ENCODE measurements at places on chromosomes 1 and 21. TPM values are rescaled to one million over a fixed set of nuclear protein-coding genes. Genes with fewer than 3 reads are reported as not detected.
A peak's percentile ranks its signal among the peaks of the same experiment; 100 is the strongest.

The TENT5C gene
- total RNA-seq, result 0.91 TPM

The PLA2G2C gene
- total RNA-seq, result not detected

The ERICH3 gene
- not detected for total RNA-seq

The AKIRIN1 gene
- total RNA-seq, result 110 TPM

The TACSTD2 gene
- not detected for total RNA-seq

The MPZ gene
- total RNA-seq, result 1.1 TPM

The MAGI3 gene
- 8.7 TPM for total RNA-seq

The RPE65 gene
- total RNA-seq, result 0.06 TPM

The NOC2L gene
- total RNA-seq, result 150 TPM

The TMPRSS15 gene
- not detected for total RNA-seq

The LRRC71 gene
- total RNA-seq, result not detected

The MPL gene
- total RNA-seq, result not detected

The ELK4 gene
- total RNA-seq, result 26.3 TPM

The VPS72 gene
- 49.4 TPM for total RNA-seq

The CCDC17 gene
- 1.3 TPM for total RNA-seq

The SNX7 gene
- total RNA-seq, result 25.2 TPM

The TRIM67 gene
- not detected for total RNA-seq

GRCh38 chr1:97920276-97920831, 480 bp downstream of the DPYD start:
- DNase-seq, result peak; percentile 66

- peak; percentile 61 for DNase-seq
These were observed 26.7 kb downstream of the TSPAN2 start for GRCh38 chr1:115062542-115063004.

DNA sequence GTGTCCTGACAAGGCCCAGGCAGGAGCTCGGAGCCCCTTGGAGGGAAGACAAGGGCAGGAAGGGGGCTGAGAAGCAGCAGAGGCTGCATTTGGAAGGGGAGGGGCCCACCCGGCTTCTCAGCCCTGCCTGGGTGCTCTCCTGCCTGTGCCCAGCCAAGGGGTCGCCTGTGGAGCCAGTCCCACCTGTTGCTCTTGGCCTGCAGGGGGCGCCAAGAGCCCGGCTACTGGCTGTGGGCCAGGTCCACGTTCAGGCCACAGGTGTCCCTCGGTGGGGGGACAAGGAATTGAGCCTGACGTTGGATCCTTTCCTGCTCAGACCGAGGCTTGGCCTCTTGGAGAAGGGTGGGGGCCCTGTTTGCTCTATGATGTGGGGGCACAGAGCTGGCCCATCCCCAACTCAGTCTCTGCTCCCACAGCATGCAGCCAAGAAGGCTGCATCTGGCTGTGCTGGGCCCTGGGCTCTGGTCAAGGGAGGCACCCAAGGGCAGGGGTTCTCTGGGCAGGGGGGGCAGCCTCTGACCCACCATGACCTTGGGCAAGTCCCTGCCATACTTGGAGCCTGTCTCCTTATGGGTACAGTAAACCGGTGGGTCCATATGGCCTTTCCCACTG, 10.9 kb downstream of the WNT4 start:
- peak; percentile 59 for DNase-seq

DNA sequence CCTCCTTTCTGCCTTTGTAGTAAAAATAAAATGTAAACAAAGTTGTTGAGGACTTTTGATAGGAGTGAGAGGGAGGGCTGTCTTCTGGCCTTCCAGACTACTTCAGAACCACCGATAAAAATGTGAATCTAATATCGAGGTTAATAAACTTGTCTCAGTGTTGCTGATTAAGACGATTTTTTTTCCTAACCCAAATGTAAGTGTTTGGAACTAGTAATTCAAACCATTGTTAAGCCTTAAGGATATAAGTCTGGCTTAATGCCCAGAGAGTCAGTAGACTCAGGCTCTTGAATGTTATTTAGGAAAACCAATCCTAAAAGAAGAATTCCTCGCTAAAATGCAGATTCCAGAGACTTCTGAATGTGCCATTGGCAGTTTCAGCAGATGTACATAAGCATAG, 356.9 kb downstream of the SIPA1L2 start:
- peak; percentile 31 for DNase-seq

DNA sequence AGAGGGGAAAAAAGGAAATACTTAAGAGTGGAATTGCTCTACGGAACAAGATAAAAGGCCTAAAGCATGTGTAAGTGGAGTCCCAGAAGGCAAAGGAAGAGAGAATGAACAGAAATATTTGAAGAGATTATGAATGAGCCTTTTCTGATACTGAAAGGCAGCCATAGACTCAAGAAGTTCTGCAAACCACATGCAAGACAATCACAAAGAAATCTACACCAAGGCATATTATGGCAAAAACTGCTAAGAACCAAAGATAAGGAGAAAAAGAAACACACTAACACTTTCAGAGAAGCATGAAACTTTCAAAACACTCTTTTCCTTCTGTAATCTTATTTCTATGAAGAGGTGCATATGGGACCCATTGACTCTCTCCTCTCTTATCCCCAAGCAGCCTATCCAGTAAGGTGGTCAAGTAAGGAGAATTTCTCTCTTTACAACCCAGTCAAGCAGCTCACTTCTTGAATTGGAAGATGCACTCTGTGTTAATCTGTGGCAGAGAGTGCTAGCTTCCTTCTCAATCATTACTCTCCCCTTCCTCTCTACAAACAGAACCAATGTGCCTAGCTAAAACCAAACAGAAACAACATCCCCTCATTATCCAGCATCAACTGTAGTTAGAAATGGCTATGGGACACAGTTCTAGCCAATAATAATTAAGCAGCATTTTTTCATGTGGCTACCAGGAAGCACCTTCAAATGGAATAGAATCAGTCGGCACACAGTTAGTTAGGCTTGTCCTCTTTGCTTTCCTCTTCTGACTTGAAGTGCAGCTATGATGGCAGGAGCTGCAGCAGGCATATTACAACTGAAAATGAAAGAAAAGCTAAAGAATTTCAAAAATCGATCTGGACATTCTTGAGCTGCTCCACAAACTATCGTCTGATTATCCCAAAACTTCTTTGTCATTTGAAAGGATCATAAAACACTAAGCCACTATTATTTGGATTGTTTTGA, 25.9 kb downstream of the KRTAP19-8 start:
- DNase-seq, result no peak

- no peak for DNase-seq
These were observed 3.9 kb downstream of the TMEM125 start for GRCh38 chr1:43273708-43274107.

DNA sequence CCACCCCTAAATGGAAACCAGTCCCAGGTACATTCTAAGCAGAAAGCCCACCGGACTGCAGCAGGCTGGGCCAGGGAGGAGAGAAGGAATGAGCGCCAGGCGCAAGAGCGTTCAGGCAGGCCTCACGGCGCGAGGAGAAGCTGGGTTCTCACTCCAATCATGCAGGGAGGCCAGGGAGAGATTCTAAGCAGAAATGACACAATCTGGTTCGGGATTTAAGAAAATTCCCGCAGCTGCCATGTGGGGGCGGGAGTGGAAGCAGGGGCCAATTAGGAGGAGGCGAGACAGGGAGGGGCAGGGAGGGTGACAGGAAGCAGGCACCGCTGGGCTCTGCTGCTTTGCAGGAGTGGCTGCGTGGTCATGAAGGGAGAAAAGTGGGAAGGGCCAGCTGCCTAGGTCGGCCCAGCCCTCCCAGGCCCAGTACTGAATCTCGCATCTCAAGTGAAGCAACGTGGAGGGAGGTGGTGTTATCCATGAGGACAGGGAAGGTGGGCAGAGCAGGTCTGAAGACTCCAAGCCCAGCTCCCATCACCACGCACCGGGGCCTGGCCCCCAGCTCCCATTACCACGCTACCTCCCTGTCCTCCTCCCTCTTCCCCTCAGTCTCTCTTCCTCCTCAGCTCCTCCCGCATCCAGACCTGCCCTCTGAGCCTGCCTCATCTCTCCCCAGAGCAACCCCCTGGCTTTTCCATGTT, 11.8 kb downstream of the NPHP4 start:
- DNase-seq, result peak; percentile 79

- DNase-seq, result peak; percentile 68
These were observed 38.5 kb downstream of the MSTO1 start for GRCh38 chr1:155648207-155649147.

DNA sequence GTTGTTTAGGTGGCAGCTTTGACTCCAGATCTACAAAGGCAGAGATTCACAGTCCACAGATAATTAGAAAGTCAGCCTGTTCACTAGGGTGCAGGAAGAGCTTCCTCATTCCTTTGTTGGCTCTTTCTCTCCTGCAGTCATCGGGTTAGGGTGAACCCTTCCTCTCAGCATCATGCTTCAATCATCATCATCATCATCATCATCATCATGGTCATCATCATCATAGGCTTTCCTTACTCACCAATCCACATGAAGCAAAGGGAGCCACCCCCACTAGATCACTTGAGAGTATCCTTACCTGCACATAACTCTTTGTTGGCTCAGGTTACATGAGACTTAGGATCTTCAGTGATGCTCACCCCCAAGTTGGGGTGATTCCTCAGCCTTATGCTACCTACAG, 19.0 kb downstream of the MPZ start:
- DNase-seq, result no peak

- no peak for DNase-seq
These were observed 97.0 kb upstream of the CD34 start for GRCh38 chr1:208007938-208008342.

DNA sequence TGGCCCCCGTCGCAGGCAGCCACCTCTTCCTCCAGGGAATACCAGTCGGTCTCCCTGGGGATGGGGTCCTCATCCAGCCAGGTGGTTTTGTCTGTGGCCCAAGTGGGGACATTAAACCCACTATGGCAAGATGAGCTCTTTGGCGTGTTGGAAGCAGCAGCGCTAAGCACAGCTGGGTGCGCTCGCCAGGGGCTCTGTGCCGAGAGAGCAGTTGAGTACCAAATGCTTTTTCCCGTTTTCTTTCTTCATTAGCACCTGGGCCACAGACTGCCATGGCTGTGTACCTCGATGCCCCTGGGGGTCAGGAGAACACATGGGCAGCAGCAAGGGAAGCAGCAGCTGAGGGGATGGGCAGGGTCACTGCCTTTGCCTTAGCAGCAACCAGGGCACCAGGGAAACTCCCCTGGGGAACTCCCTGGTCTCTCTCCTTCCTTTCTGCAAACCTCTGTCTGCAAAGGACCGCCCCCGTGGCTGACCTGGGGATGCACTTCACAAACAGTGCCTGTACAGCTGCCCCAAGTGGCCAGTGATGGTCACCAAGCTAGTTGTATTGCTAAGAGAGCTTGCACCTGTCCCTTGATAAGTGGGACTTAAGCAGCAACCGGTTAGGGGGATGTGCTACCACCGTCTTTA, 31.1 kb downstream of the EDARADD start:
- peak; percentile 9 for DNase-seq

DNA sequence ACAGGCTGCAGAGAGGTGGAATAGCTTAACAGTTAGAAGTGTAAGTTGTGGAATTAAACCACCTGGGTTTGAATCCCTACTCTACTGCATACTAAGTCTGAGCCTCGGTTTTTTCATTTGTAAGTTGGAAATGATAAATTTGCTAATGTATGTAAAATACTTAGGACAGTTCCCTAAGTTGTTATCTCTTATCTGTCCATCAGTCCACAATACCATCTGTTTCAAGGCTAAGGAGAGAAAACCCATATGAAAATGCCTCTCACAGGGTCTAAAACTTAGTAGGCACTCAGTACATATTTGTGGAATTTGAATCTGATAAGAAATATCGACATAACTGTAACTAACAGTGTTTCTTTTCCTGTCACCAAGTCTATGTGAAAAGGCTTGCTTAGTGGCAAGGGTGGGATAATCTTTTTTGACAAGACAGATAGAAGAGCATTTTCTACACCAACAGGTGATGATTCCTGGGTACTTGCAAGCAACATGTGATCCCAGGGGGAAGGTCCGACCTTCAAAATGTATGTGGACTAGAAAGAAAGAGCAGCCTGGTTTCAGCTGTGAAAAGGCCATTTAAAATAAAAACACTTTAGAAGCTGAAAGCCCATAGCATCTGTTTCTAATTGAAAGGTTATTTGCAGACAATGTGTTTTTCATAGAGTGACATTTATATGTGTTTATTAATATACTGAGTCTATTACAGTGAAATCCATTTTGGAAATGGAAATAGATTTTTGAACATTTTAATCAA, 202.9 kb downstream of the HHAT start:
- DNase-seq, result peak; percentile 26

- DNase-seq, result no peak
These were observed 39.5 kb downstream of the CRB1 start for GRCh38 chr1:197307551-197307950.

GRCh38 chr1:245879091-245879490, 628.0 kb downstream of the SMYD3 start:
- DNase-seq, result no peak

- DNase-seq, result no peak
These were observed 296.3 kb downstream of the SMYD3 start for GRCh38 chr1:246210756-246211155.

DNA sequence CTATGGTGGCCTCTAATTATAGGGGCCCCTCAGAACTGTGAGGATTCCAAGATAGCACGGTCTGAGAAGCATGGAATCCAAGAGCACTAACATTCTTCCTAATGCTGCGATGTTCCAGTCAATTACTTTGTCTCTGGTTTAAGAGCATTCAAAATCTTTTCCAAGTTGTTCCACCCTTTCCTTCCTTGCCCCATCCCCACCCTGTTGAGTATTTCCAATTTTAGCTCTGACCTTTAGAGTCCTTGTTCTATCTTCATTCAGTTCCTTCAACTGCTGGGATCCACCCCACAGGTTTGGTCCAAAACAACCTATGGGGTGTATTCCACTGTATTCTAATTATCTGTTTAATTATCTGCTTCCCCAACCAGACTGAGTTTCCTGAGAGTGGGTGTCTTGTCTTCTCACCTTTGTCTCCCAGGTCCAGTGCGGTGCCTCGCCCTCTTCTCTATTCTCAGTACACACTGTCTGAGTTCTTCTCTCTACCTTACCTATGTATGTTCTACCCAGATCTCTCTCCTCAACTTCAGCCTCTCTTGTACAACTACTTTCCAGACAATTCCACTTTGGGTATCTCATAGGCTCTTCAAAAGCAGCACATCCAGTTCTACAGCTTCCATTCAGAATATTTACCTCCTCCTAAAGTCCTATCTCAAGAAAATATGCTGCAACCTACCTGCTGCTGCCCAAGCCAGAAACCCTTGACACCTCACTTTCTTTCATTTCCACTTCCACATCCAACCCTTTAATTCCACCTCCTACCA, 25.0 kb upstream of the BCL9 start:
- no peak for DNase-seq

- DNase-seq, result no peak
These were observed 7.4 kb downstream of the POFUT2 start for GRCh38 chr21:45280178-45280821.

DNA sequence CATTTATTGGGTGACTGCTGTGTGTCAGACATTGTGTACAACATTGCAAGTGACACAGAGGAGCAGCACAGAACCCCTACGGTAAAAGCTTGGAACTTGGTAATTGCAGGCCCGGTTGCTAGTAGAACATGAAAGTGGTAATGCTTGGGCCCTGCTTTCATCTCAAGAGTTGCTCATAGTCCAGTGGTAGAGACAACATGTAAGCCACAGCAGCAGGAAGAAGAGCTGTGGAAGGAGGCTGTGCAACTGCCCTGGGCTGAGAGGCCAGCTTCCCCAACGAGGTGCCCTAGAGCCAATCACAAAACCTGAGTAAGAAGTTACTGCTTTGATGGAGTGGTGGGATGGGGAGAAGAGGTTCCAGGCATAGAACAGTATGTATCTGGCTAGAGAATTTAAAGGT, 18.4 kb downstream of the CNIH4 start:
- no peak for DNase-seq
